SK-N-SH treated with all-trans-retinoic acid at 6 μM for 48 hours (cell line): ENCODE measurements at places on chromosomes 11 and 22.

- ATAC-seq = peak; percentile 58
These were observed 17.8 kb downstream of the ADA2 start for GRCh38 chr22:17201285-17201945.

DNA sequence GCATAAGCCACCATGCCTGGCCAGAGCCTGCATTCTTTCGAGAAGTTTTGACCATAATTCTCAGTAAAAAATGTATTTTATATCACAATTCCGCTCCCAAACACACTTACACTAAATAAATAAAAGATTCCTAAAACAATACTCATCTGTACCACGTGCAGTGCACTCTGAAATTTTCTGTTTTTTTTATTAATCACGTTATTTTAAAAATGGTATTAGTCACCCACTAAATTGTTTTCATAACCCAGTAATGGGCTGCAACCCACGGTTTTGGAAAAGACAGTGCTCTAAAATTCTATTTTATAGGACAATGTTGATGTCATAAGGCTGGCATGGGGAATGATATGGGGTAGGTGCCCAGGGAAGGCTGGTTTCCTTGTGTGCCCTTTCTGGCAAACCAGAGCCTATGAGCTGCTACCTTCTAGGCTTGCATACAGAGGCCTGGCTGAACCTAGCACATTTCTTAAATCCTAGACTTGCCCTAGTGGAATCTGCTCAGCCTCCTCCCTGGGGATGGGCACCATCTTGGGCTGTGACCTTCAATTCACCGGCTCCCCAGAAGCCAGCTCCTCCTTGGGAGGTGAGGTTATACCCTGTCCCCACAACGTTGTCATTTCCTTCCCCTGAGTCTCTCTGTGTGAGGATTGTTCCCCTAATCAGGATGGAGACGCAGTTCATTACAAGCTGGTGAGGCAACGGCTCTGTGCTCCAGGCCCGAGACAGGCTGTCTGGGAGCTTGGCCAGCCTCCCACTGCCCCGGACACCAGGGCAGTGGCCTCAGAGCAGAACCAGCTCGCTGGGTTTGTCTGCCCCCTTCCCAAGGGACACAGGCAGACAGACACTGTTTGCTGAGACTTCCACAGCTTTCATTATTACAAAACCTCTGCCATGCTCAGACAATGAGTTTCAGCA lies 116.5 kb upstream of the NAV2 start:
- peak; percentile 81 for ATAC-seq

- peak; percentile 15; the same call in 2 of the 3 replicates for ATAC-seq
These were observed 61.0 kb downstream of the LARGE2 start for GRCh38 chr11:45983471-45983845.

DNA sequence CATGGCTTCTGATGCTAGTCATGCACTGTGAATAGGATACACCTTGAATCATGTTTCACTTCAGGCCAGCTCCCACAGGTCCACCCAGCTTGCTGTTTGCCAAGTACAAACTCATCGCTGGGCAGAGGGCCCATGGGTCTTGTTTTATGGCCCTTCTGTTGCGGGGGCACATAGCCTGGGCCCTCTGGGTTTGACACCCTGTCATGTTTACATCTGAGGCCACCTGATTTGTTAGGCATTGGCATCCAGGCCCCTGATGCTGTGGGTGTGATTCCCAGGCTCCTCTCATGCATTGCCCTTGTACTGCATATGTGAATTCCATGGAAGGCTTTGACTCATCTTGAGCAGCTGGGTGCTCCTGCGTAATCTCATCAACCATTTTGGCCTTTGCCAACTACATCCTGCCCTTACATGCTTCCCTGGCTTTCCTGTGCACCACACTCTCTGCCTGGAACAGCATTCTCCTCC lies 32.6 kb downstream of the PPFIBP2 start:
- no peak for ATAC-seq

DNA sequence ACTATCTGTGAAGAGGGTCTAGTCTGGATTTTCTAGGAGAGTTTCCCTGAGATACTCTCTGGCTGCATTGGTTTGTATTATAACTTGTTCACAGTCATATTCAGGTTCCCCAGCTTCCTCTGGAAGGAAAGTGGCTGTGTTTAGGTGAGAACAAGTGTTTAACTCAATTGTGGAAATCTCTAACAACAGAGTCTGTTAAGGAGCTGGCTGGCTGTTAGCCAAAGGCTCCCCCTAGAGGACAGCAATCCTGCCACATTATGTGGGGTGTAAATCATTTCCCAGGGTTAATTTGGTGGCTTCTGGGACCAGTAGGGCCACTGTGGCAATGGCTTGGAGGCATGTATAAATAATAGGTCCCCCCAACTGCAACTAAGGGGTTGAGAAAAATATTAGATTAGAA lies 18.4 kb downstream of the MS4A6E start:
- ATAC-seq = peak; percentile 24; the same call in 1 of the 3 replicates

GRCh38 chr22:29821291-29822016 lies 16.6 kb downstream of the ASCC2 start:
- ATAC-seq = peak; percentile 79

GRCh38 chr11:91773090-91773489 lies 451.5 kb upstream of the FAT3 start:
- peak; percentile 60 for ATAC-seq

GRCh38 chr22:18133452-18133851 lies 16.5 kb upstream of the USP18 start:
- ATAC-seq = no peak

DNA sequence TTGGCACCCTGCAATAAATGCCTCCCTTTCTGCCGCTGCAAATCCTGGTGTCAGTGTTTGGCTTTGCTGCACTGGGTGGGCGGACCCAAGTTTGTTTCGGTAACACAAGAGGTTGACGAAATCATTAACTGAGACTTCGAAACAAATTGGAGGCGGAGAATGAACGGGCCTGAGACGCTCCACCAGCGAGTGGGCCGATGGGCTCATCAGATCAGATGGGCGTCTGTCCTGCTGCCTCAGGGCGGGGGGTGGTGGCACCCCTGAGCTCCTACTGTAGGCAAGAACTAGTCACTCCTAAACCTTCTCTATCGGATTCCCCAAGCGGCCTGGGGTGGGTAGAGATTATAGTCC lies 918 bp upstream of the CAPN5 start:
- ATAC-seq = no peak

DNA sequence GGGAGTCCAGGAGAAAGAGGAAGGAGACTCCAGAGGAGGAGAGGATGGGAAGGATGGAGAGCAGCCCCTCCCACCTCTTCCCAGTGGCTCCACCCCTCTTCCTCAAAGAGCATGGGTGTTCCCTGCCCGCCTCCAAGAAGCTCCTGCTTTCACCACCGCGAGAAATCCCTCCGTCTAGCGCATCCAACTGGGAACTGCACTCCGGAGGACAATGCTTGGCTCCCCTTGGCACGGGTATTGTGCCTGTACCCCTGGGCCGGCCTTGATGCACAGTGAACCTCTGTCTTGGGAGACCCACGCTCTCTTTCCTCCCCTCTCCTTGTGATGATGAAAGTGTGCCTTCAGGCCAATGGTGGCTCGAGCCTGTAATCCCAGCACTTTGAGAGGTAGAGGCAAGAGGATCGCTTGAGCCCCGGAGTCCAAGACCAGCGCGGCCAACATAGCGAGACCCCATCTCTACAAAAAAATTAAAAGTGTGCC lies 14.9 kb upstream of the ADA2 start:
- peak; percentile 54; the same call in 1 of the 3 replicates for ATAC-seq

DNA sequence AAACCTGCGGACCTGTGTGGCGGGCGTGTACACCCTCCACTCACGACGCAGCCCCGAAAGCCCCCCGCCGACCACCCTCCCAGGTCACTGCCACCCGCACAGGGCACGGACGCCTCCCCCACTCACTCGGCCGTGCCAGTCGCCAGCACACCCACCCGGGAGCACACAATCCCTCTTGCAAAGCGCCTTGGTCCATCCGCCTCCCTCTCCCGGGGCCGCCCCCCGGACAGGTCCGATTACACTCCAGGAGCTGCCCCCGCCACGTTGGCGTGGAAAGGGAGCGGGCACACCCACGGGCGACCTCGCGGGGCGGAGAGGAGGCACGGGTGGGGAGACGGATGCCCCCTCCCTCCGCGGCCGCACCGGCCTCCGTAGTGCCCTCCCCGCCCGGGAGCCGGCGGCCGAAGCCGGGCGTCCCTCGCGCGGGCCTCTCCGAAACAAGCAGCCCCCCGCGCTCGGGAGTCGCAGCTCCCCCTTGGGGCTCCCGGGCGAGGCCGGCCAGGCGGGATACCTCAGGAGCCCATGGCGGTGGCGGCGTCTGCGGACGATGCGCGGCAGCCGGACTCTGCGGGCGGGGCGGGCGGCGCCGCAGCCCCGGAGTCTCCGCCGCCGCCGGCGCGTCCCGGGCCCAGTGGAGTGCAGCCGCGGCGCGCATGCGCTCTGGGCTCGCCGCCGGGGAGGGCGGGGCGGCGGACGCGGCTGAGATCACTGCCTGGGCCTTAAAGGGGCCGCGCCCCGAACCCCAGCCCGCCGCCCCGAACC lies at the start of gene TMEM184B:
Gene TMEM184B (minus strand): TSS at position 638 of the 762 bp plus-strand sequence. CDS start 25,049 bp downstream, outside the sequence.
- peak; percentile 94 for ATAC-seq

DNA sequence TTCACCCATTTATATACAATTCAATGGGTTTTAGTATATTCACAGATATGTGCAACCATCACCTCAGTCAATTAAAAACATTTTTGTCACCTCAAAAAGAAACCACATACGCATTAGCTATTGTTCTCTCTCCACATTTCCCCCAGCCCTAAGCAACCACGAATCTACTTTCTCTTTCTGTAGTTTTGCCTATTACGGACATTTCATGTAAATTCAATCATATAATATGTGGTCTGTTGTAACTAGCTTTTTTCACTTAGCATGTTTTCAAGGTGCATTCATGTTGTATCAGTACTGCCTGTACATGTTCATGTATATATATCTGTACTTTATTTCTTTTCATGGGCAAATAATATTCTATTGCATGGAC lies 104.7 kb upstream of the RRM1 start:
- no peak for ATAC-seq

GRCh38 chr11:92979176-92979575 lies 9.7 kb downstream of the MTNR1B start:
- peak; percentile 77 for ATAC-seq

DNA sequence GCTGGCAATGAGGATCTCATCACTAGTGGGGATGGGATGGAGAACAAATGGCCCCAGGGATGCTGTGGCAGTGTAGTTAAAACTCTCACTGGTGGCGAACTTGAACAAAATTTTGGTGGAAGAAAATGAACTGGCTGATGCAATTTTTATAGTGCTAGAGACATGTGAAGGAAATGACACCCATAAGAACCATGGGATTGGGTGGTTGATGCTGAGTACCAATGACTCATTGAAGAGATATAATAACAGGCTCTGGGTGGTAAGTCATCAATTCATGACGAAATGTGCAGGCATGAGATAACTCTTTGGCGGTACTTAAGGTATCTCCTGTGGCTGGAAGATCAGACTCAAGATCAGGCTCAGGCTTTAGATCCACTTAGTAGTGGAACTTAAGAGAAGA lies 172.9 kb upstream of the DDI1 start:
- ATAC-seq = no peak

- ATAC-seq = no peak
These were observed 702.8 kb downstream of the TBC1D22A start for GRCh38 chr22:47465222-47465621.

DNA sequence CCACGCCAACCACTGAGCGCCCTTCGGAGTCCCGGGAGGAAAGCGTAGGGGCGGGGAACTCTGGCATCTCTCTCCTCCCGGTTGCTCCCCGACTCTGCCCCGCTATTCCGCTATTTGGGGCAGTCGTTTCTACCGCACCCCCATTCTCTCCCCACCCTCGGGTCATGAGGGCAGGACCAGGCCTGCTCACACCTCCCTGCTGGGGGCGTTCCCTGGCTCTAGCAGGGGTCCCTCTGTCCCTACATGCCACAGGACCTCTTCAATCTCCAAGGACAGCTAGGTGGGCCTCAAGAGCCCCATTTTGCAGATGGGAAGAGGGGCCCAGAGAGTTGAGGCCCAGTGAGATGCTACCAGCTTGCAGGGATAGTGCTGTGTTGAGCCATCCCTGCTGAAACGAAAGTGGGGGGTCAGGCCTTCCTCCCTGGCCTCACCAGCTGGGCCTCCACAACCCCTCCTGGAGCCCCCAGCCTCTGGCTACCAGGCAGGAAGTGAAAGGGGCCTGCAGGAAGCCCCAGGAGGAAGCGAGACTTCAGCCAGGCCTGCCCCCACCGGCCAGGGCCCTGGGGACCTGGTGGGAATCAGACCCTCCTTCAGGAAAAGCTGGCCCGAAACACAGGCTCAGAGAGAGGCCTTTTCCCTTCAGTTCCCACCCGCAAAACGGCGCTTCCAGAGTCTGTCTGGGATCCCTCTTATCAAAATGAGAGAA lies 5.5 kb upstream of the SHISA8 start:
- ATAC-seq = no peak

DNA sequence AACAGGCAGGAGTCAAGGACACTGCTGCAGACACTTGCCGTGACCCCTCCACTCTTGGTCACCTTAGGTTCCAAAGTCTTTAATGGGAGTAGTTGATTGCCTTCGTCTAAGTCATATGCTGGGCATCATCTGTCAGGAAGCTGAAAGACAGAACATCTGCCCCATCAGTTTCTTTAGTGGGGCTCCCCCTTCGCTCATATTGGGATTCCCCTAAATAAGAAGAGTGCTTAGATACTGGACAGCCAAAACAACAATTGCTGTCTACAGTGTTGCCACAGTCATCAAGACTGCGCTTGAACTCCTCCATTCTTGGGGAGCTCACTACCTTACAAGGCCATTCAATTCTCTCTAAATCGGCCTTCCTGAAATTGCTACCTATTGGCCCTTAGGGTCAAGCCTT lies 58.5 kb downstream of the UBASH3B start:
- no peak for ATAC-seq

GRCh38 chr22:24836282-24836681 lies 30.3 kb downstream of the SGSM1 start:
- ATAC-seq = no peak

- ATAC-seq = no peak
These were observed 61.0 kb upstream of the GLYATL1B start for GRCh38 chr11:59025097-59025496.

DNA sequence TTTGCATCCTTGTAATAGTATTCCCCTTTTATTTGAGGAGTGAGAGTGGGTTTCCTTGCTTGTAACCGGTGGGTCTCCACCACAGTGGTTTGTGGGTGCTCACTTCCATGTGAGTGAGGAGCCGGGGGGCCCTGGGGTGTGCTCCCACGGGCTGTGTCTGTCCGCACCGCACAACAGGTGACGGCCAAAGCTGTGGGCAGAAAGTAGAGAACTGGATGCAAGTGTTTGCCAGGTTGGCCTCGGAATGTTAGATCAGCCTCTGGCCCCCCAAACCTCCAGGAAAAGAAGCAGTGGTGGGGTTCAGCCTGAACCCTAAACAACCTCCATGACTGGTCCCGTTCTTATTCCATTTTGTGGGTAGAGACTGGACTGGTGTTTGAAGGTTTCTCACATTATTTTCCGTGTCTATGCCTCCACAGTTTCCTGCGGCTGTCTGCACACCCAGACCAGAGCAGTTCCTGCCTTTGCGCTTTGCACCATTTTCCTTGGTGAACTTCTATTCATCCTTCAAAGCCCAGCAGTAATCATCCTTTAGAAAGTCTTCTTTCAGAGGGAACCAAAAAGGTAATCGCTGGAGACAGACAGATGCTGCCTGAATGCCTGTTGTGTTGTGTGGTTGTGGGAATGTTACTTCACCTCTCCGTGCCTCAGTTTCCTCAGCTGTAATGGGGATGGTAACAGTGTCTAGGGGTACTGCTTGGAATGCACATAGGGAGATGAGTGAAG lies 77.2 kb downstream of the MYEOV start:
- no peak for ATAC-seq
